ENCODE measurements at places on chromosomes 5 and 9.

- DNase-seq: no peak
Observed at GRCh38 chr9:111198936-111199335, 131.1 kb downstream of the OR2K2 start.

DNA sequence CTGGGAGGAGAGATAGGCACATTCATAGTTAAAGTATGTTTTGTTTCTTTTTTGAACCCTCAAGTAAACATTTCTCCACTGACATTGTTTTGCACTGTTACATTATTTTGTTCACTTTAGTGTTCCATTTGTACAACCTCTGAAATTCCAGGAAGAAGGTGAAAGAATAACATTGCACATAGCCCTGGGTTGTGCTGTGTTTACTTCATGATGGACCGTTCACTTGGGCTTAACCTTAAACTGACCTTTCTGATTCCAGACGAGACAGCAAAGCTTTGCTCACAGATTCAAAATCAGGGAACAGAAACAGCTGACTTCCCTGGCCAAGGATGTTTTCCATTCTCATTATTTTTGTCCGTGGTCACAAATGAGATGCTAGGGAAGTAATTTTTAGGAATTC is 42.8 kb upstream of the GDNF start:
- DNase-seq: no peak

- DNase-seq: no peak
Observed at GRCh38 chr9:12163723-12164458, 529.3 kb upstream of the TYRP1 start.

GRCh38 chr5:180347702-180348101 is 5.4 kb downstream of the GFPT2 start:
- no peak for DNase-seq

DNA sequence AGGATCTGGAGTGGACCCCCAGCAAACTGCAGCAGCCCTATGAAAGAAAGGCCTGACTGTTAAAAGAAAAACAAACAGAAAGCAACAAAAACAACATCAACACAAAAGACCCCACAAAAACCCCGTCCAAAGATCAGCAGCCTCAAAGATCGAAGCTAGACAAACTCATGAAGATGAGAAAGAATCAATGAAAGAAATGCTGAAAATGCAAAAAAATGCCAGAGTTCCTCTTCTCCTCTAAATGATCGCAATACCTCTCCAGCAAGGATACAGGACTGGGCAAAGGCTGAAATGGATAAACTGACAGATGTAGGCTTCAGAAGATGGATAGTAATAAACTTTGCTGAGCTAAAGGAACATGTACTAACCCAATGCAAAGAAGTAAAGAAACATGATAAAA is 526.3 kb upstream of the DAB2 start:
- no peak for DNase-seq

DNA sequence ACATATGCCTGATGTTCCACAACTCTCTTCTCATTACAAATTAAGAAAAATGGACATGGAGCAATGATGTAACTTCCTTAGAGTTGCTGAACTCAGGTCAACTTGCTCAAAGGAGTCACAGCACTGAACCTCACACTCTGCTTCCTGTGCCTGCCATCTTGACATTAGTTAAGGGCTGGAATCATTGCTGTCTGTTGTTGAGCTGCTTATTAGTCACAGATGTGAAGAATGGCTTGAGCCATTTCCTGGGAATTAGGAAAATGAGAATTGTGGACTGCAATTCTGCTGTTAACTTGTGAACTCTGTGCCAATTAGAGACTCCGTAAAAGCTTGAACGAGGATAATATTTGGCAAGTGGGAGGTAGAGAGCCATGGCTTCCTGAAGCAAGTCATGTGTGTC is 212.0 kb downstream of the ADAMTS12 start:
- no peak for DNase-seq

GRCh38 chr5:74500110-74500917 is 140.2 kb downstream of the ENC1 start:
- DNase-seq: no peak

DNA sequence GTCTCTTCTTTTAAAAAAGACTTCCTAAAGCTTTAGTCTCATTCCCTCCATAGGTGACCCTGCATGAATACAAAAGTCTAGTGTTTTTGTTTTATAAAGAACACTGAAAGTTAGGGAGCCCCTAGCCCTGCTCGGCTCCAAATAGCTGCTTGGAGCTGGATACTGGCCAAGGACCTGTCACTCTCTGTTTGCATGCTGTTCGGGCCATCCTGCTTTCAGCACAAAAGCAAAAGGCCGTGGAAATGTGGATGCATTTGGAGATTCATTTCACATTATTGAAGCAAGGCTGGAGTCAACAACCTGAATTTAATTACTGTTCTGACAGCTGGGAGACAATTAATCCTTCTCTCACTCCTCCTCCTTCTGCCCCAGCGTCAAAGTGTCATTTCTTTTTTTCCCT is 151.7 kb upstream of the NMUR2 start:
- peak; percentile 24 for DNase-seq
